ENCODE measurements at places on chromosomes 12 and 14.
A peak's percentile ranks its signal among the peaks of the same experiment; 100 is the strongest.

GRCh38 chr12:46430340-46430948 lies 57.9 kb upstream of the SLC38A2 start:
- peak; percentile 16 for DNase-seq

DNA sequence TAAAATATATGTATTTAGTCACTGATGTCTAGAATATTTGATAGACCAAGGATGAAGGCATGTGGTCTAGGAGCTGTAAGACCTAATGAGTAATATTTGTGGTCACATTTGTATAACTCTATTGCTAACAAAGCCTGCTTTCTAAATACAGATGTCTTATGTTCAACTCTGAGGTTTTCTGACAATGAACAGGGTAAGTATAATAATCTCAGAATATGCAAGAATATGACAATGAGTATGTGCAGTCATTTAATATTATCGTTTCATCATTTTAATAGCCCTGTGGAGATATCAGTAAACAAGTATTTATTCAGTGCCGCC lies 389.6 kb downstream of the LRIG3 start:
- no peak for DNase-seq

DNA sequence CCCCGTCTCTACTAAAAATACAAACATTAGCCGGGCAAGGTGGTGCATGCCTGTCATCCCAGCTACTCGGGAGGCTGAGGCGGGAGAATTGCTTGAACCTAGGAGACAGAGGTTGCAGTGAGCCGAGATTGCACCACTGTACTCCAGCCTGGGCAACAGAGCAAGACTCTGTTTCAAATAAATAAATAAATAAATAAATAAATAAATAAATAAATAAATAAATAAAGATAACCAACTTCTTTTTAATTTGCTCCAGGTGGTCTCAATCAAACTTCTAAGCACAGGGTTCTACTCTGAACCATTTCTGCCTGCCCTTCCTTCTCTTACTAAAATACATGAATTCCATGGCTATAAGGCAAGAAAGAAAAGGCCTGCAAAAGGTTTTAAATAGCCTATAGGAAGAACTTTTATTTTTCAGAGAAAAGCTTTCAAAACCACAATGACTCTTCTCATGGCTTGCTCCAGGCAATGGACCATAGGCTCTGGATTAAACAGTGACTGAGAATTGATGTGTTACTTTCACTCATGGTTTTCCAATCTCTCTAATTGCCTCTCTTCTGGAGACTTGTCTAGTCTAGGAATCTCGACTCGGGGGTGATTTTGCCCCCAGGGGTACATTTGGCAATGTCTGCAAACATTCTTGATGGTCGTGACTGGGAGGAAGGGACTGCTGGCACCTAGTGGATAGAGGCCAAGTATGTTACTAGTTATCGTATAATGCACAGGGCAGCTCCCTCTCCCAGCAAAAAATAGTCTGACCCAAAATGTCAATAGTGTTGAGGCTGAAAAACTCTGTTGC lies 14.4 kb downstream of the IGF1 start:
- no peak for DNase-seq

GRCh38 chr12:31510034-31510433 lies 80.9 kb downstream of the DENND5B start:
- no peak for DNase-seq

DNA sequence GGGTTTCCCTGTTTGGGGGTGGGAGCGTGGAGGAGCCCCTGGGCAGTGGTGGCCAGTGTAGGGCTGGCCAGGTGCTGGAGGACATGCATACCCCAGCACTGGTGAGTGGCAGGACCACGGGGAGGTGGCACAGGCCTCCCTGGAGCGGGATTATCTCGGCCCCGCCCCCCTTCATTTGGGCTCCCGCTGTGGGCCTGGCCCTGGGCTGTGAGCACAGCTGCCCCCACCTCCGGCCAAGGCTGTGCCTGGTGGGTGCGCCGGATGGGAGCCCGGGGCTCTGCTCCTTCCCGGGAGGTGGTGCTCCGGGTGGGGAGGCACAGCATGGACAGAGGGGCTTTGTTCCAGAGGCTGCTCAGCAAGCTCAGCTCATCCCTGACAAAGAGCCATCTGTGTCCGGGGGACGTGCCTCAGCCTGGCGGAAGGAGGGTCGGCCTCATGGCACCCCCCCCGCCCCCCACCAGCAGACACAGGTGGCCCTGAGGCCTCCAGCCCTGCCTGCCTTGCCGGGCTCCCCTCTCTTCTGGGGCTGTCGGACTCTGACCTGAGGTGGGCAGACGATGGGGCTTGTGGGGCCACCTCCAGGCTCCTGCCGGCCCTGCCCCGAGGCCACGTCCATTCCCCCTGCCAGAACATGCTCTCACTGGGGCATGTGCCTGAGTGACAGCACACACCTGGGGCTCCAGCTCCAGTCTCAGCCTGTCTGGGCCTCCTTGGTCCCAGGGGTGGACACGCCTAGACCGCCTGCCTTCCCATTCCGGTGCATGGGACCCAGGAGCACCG lies 8.4 kb downstream of the TEDC1 start:
- DNase-seq, result no peak

DNA sequence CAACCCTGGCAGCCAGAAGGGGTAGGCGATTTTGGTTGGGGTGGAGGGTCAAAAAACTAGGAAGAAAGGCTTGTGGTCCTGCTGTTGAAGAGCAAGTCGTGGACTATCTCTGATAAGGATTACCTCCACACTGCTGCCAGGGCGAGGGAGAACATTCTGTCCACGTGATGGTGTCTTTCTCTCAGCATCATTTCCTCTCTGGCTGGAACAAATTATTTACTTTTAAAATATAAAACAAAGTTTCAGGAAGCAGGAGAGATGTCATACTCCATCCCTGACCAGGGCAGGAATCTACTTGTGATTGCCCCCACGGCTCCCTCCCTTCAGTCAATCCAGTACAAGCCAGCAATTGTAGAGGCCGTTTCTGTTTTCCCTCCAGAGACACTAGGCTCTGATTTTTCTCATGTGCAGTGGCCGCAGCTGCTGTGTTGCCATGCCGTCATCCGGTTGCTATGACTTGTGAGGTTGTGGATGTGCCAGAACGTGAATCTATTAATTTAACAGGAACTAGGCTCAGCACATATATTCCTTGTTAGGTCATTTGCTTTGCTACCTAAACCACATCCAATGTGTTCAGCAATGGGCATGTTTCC lies 61.5 kb upstream of the PTGR2 start:
- peak; percentile 69 for DNase-seq

GRCh38 chr12:111428728-111429175 lies 23.0 kb downstream of the SH2B3 start:
- DNase-seq, result no peak

- no peak for DNase-seq
Observed at GRCh38 chr12:24600996-24601395, 347.9 kb downstream of the BCAT1 start.

DNA sequence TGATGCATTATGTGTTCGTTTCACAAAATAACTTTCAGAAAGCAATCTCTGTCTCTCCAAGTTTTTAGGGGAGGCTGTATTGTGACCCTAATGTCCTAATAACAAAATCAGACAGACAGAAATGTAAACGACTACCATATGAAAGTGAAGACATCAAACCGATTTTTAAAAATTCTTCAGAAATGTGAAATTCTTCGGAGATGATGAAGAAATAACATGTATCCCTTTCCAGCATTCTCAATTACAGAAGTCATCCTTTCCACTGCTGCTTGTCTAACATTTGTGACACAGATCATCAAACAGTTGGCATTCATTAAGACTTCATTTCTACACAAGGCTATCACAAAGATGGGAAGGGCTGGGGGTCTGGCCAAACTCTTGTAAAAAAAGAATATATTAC lies 41.0 kb downstream of the DMAC2L start:
- DNase-seq, result no peak

GRCh38 chr12:50985322-50985721 lies 33.0 kb downstream of the HIGD1C start:
- DNase-seq, result no peak

DNA sequence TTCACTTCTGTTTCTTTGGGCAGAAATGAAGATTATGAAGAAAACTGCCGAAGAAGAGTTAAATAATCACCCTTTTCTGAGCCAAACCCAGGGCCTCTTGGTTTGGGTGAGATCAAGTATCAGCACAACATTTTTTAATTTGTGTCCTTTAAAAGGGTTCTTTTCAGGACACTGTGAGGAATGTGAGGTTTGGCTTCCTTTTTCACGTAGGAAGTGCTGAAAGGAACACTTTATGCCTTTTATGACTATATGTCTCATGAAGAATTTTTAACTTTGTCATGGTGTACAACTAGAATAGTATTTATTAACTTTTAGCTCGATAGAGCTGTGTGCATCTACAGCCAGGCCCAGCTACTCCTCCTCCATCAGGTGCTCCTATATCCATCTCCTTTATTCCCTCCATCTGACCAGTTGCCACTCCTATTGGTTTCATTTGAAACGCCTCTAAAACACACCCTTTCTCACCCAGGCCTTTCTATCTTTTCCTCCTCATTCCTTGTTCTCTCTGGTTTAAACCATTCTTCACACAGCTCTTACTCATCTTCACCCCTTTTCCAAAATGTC lies 103.6 kb upstream of the LRIG3 start:
- DNase-seq, result no peak

DNA sequence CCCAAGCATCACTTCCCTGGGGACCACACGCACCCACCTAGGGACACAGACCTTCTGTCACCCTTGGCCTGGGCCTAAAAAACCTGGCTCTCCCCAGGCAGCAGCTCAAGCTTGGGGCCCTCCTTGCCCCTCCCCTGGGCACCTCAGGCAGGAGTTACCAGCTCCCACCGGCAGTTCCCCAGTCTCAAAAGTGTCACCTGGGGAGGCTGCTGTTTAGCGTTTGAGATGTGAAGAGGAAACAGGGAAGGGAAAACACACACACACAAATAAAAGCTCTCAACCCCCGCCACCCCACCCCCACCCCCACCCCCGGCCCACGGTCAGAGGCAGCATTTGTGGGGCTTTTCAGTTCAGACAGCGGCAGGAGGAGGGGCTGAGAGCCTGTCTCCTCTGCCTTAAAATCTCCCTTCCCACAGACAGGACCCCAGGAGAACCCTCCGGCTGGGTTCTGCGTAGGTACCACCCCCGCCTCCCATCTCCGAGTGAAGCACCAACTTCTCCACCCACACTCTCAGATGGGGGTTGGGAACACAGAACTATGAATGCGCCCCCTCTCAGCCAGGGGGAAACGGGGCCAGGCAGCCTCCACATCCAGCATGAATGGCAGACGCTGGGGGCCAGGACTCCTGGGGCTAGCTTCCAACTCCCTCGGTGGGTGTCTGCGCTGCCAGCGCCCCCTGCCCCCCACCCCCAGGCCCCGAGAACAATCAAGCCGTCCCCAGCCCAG lies 3.0 kb downstream of the NCOR2 start:
- DNase-seq, result no peak
